ENCODE measurements at places on chromosomes 11 and 22. TPM values are rescaled to one million over a fixed set of nuclear protein-coding genes. Genes with fewer than 3 reads are reported as not detected.

DNA sequence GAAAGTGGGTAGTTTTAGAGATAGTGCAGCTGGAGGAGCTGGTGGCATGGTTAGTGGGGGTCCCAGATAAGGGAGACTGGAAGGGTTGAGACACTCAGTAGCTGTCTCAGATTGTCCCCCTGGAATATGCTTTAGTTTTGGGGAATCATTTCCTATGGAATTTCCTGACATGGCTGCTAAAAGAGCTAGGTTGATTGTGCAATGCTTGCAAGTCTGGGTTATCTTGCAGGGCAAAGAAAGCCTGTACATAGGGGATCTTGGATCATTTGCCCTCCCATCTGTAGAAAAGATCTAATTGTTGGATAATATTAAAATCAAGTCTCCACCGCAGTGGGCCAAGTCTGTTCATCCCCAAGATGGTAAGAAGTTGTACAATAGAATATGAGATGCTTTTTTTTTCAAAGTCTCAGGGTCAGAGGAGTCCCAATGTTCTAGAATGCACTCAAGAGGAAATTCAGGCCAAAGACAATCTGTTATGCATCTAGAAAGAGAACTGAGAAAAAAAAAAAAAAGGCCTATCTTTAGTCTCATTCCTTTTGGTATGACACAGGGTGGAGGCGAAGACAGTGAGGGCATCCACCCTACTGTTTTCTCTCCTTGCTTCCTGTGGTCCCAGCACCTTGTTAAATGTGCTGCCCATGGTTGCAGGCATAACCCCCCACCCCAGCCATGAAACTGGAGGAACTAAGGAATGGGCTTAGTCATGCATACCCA lies 20.2 kb downstream of the MS4A6E start:
- DNase-seq = no peak

DNA sequence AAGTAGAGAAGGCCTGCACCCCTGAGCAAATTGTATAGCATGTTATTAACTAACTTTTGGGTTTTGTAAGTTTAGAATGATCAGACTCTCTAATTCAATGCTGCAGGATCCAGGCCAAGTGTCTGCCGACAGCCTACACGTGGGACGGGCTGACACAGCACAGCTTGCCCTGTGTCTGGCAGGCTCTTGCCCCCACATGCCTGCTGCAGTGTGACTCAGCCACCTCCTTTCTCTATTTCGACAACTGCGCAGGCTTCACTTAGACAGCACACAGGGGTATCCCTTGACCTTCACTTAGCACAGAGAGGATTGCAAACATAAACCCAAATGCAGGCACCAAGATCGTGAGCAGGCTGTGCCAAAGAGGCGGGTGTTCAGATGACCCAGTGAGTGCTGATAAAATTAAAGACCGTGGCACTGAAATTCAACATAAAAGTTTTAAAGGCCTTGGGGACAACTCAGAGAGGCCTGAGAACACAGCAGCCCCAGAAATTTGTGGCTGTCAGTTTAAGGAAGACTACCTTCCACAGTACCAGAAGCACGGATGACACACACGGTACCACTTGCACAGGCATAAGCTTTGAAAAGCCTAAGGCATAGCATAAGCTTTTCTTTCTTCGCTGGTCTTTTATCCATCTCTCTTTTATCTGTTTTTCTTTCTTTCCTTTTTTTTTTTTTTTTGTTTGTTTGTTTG lies 37.8 kb downstream of the SCN3B start:
- peak; percentile 26 for DNase-seq

DNA sequence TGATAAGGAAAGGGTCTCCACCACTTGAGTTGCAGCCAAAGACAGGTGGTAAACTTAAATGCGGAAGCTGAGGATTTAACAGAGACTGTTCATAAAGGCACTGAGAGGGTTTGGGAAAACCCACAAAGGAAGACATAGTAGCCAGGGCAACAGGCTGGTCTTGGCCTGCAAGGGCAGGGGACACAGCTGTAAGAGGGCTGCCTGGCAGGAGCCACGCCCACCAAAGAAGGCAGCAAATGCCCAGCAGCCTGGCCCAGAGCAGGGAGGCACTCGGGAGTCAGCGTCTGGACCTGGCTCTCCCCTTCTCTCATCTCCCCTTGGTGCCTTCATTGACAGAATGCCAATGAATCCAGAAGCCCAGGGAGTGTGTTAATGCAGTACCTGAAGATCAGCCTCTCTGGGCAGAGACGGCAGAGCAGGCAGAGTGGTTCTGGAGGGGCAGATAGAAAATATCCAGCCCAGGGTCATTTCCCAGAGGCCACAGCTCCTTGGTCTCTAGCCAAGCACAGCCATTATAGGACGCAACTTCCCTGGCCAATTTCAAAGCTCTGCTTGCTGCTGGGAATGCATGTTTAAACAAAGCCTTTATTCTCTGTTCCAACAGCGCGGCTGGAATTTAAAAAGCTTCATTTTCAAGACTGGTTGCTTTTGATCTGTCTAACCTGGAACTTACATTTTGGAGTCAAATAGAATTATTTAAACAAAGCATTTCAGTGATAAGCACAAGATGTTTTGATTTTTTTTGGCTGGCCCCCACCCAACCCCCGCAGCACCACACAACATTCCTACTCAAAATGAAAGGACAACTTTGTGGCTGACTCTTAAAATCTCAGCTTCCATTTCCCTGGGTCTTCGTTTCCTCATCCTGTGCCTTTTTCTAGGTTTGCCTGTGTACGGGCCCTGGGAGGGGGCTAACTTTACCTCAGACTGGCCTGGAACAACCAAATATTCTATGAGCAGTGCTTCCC lies 125.6 kb upstream of the LMO1 start:
- DNase-seq = no peak

- no peak for DNase-seq
These were observed 129.0 kb downstream of the MICAL2 start for GRCh38 chr11:12239396-12239795.

GRCh38 chr22:30637701-30638114 lies 2.1 kb downstream of the SLC35E4 start:
- no peak for DNase-seq

DNA sequence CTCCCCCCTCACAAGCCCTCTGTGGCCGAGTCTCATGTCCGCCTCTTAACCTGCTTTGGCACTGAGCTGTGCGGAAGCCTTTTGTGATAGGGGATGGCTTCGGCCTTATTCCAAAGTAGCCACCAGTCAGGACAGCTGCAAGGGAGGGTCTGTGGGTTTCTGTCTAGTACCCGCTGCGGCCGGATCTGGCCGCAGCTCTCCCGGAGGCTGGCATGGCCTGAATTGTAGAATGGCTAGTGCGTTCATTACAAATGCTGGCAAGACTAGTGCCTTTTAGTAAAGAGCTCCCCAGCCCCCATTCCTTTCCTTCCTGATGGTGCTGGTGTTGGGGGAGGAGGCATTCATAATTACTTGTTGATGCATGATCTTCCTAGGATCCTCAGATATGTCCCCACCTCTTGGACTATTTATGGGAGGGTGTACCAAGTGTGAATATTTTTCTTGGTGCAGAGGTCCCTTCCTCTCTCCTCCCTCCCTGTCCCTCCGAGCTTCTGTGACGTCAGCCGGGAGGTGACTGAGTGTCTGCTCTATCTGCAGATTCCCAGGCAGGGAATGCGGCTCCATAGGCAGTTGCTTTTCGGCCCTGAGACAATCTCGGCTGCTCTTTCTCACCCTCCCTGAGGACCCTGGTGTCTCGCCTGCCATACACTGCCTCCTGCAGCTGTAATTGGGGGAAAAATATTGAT lies 108.7 kb upstream of the E2F8 start:
- DNase-seq = peak; percentile 37

GRCh38 chr22:44409211-44409973 lies 88.6 kb downstream of the RTL6 start:
- peak; percentile 37 for DNase-seq

- DNase-seq = no peak
These were observed 129.9 kb downstream of the CTTN start for GRCh38 chr11:70528046-70528793.

DNA sequence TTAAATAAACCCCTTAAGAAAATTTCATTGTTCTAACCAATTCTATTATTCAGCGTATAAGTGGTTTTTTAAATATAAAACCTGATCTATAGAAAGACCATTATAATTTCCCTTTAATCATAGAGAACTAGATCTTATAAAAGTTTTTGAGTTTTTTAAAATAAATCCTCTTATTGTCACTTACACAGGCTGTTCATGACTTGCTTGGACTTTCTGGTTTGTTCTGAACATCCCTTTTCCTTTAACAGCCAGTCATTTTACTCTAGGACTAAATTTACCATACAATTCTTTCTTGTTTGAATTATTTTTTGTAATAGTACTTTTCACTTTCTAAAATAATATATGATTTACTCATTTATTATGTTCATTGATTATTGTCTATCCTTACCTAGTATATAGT lies 4.7 kb downstream of the NXPE2 start:
- DNase-seq = no peak

GRCh38 chr22:41247703-41248102 lies 7.0 kb upstream of the CHADL start:
- no peak for DNase-seq

DNA sequence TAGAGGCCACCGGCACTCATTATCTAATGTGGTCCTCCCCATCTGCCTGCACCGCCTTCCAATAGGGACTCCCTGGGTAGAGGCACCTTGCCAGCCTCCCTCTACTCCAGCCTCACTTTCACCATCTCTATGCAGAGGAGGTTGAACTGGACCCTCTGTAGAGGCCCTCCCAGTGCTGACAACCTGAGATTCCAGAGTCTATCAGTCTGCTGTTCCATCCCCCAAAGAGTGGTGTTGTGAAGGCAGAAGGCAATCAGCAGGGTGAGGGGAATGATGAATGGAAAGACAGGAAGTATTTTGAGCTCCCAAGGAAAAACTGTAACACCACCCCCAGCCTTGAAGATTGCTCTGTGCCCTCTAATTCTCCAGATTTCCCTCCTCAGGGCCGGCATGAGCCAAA lies 77.9 kb downstream of the THAP12 start:
- DNase-seq = no peak

- no peak for DNase-seq
These were observed 103.8 kb downstream of the STIM1 start for GRCh38 chr11:3959015-3959902.

- no peak for DNase-seq
These were observed 28.7 kb upstream of the VPREB1 start for GRCh38 chr22:22215659-22216449.

DNA sequence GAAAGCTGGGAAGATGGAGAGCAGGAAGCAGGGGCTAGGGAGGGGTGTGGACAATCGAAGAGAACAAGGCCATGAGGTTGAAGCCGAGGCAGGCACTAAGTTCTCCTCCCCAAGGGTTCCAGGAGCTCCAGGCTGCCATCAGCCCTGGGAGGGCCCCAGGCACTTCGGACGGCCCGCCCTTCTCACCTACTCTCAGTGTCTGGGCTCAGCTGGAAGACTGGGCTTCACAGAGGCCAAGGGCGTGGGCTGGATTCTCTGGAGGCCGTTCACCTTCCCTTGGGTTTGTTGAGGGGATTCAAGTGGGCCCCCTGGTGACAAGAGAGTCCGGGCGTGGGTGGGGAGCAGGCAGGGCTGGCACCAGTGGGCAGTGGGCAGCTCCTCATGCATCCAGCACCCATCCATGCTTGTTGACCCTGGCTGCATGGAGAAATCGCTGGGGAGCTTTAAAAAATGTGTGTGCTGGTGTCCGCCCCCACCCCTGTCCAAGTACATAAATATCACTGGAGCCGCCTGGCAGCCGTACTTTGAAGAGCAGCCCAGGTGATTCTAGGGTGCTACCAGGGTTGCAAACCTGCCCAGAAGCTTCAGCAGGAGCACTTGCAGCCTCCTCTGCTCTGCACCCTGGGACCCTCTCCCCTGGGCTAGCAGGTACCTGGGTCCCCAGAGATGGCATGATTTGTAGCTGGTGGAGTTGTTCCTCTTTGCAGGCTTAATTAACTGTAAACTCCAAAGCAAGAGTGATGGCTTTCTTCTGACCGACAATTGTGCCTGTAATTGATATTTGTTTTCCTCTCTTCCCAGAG lies 74.3 kb downstream of the RTL6 start:
- no peak for DNase-seq

DNA sequence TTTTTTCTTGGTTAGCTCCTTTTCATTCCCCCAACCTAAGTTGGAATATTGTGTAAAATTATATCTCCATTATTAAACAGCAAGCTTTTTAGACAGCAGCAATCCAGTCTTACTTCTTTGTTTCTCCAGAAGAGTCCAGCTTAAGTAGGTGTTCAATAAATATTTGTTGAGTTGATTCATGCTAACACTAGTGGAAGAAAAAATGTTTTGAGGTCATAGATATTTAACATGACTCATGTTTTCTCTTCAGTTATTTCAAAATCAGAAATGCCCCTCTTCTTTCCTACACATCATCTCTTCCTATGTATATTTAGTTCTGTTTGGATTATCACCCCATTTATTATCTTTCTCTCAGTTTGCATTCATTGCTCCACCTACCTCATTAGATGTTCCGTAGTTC lies 20.3 kb downstream of the CCDC83 start:
- DNase-seq = no peak

- no peak for DNase-seq
These were observed 261.6 kb upstream of the CADM1 start for GRCh38 chr11:115765803-115766239.

GRCh38 chr11:119029340-119030028 lies 1.2 kb downstream of the SLC37A4 start:
- DNase-seq = no peak

DNA sequence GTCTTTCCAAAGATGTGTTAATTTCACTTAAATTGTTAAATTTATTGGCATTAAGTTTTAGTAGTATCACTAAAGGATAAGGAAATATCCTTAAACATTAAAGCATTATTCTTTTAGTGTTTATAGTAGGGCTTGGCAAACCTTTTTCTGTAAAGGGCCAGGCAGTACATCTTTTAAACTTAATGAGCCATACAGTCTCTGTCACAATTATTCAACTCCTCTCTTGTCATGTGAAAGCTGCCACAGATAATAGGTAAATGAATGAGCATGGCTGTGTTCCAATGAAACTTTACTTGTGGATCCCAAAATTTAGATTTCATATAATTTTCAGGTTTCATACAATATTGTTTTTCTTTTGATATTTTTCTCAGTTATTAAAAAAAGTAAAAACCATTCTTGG lies 268.2 kb upstream of the C11orf87 start:
- DNase-seq = no peak

GRCh38 chr22:36252754-36253522 lies at the start of gene APOL1:
Gene APOL1, plus strand, starts transcription at chr22:36253133. Its CDS starts 1,823 bp downstream, at chr22:36254956.
- no peak for DNase-seq

- peak; percentile 91 for DNase-seq
These were observed at the start of gene LGALS1 for GRCh38 chr22:37674951-37675929. Gene LGALS1, plus strand, starts transcription at chr22:37675636. Its CDS starts 67 bp downstream, at chr22:37675703.

- DNase-seq = no peak
These were observed 1.7 kb upstream of the RTCB start for GRCh38 chr22:32413719-32414118.

Gene MTCH2
- 29.3 TPM for total RNA-seq

Gene HIC2
- 9.9 TPM for total RNA-seq

Gene TRIM51
- not detected for total RNA-seq

Gene ZNF215
- total RNA-seq = 2.1 TPM

Gene TMEM121B
- 8.9 TPM for total RNA-seq

Gene RCN1
- total RNA-seq = 12.0 TPM

Gene KCNJ4
- total RNA-seq = 73.6 TPM

Gene MRGPRX3
- total RNA-seq = not detected

Gene PLEKHA7
- 9.7 TPM for total RNA-seq

Gene IFITM10
- total RNA-seq = 11.1 TPM

Gene SNRPD3
- total RNA-seq = 73.6 TPM

Gene TIMM8B
- total RNA-seq = 35.0 TPM
